Stomach (tissue), 19 donors: ENCODE measurements at places on chromosomes 2 and 18. TPM values are rescaled to one million over a fixed set of nuclear protein-coding genes. Genes with fewer than 3 reads are reported as not detected.

- no peak overlapping the region for H3K4me3 ChIP-seq
- no peak overlapping the region for H3K27ac ChIP-seq
- H3K4me1 ChIP-seq, result peaks cover 12% of the 10 kb centered on the region
These were observed 6.8 kb downstream of the CPLX4 start for GRCh38 chr18:59311631-59312030.

Gene ACAA2
- 25.6 TPM for total RNA-seq

DNA sequence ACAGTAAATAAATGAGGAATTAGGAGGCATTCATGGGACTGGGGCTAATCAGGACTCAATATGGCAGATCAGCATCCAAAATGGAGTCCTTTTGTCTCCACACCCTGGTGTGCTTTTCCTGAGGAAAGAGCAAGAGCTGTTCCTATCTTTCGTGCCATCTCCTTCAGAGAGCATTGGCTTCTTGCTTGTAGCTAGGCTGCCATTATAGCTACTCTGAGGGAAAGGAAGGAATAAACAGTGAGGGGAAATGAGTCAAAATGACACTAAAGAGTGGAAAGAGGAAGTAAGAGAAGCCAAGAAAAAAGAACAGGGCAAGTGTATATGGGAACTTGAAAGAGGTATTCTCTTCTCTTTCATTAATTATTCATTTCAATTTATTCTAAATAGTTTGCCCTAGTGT lies 8.4 kb upstream of the NMI start:
- H3K4me1 ChIP-seq, result no peaks in the 10 kb centered on the region
- DNase-seq, result no peak
- H3K27ac ChIP-seq, result peak overlapping the region; percentile 35

Gene COL6A3
- total RNA-seq, result 138 TPM

Gene XDH
- 40.8 TPM for total RNA-seq

Gene GALR1
- not detected for total RNA-seq

Gene NFATC1
- 14.0 TPM for total RNA-seq

DNA sequence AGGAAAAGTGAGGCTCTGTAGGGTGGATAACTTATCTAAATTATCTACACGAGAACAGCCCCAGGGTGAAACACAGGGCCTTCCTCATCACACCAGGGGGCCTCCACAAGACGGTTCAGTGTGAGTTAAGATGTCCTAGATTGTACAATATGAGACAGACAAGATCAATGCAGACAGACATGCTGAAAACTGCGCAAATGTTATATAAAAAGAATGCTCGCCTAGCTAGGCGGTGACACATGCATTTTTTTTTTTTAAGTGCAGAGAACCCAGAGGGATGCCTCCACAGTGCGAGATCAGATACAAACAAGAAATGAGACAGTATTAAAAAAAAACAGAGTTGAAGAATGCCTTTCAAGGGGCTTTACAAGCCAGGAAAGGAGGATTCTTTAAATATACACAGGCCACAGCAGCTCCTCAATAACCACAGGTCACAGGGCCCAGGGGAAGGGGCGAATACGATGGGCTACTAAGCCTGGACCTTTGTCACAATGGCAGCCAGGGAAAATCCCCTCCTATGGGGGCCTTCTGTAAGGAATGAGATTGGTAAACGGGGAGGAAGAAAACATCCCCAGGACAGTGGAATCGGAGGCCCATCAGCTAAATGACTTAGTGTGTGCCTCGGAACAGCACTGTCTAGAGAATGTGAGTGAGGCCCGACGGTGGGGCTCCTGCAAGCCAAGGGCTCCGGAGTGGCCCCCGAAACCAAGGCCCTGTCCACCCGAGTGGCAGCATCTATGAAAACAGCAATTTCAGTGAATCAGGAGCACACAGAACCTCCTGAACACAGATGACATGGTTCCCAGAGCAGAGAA lies 48.9 kb downstream of the ADCY3 start:
- no peaks in the 10 kb centered on the region for H3K4me1 ChIP-seq
- no peaks in the 10 kb centered on the region for H3K27me3 ChIP-seq
- no peak overlapping the region for H3K4me3 ChIP-seq
- no peak for DNase-seq
- H3K36me3 ChIP-seq, result peaks cover 6% of the 10 kb centered on the region

Gene TGFA
- 3.5 TPM for total RNA-seq

- H3K4me1 ChIP-seq, result no peaks in the 10 kb centered on the region
- H3K27me3 ChIP-seq, result no peaks in the 10 kb centered on the region
- no peak overlapping the region for H3K27ac ChIP-seq
- H3K36me3 ChIP-seq, result no peaks in the 10 kb centered on the region
- H3K4me3 ChIP-seq, result no peak overlapping the region
These were observed 39.6 kb upstream of the STAT4 start for GRCh38 chr2:191190435-191190834.
